ENCODE measurements at places on chromosomes 12 and 14. TPM values are rescaled to one million over a fixed set of nuclear protein-coding genes. Genes with fewer than 3 reads are reported as not detected.

The SLC6A12 gene
- 2.2 TPM for total RNA-seq

The C1QL4 gene
- total RNA-seq, result not detected

DNA sequence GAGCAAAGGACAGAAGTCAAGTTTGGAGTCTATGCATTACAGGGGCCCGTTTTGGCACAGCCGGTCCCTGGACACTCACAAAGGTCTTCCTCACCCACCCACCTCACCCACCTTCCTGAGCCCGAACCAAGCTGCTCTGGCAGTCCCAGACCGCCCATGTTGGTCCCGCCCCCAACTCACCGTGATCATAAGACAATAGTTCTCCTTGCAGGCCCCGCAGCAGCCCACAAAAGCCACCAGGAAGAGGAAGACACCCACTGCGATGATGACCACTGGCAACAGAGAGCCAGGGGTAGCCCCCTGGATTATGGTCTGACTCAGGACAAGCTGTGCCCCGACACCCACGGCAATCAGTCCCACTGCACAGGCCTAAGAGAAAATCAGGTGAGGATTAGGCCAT is 1.8 kb downstream of the CD63 start:
- no peak for DNase-seq

- no peak for DNase-seq
These were observed 466.0 kb upstream of the RGS6 start for GRCh38 chr14:71466251-71466650.

DNA sequence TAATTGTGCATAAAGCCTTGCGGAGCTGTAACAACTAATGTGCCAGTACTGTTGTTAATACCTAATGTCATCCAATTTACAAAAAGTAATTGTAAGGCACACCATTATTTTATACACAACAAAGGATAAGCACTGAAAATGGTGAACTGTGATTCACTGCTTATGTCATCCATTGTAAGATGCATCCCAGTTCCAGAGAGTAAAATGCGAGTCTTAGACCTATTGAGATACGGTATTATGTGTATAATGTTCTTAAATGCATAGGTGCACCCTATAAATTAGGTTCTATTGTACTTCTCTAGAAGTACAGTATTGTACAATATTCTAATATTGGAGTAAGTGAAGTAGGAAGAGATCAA is 406 bp downstream of the PARP2 start:
- DNase-seq, result no peak

- DNase-seq, result no peak
These were observed 19.8 kb upstream of the KCNH3 start for GRCh38 chr12:49518914-49519573.
